A172 (cell line): ENCODE measurements at places on chromosomes 2 and 18.

- no peak for DNase-seq
These were observed 50.0 kb downstream of the DPYSL5 start for GRCh38 chr2:26897807-26898479.

- no peak for DNase-seq
These were observed 151.3 kb downstream of the NEDD4L start for GRCh38 chr18:58195278-58195765.

GRCh38 chr2:38935568-38936172 lies 46.0 kb downstream of the ARHGEF33 start:
- DNase-seq = peak; percentile 21

DNA sequence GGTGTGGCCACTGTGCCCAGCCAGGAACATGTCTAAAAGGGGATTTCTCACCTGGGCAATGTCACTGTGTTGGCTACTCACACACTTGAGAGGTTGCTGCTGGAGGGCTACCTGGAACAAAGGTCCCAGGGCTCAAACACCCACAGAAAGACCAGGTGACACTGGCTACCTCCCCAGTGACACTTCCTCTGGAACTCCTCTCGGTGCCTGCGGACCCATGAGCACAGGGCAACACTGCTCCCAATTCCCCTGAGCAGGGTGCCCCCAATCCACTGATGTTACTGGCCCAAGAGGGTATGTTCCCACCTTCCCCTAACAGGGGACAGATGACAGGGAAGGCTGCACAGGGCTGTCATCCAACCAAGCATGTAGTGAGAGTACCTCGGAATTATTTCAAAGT lies 5.8 kb downstream of the NPPC start:
- no peak for DNase-seq

GRCh38 chr18:45280481-45281276 lies 334.6 kb upstream of the SLC14A2 start:
- no peak for DNase-seq

DNA sequence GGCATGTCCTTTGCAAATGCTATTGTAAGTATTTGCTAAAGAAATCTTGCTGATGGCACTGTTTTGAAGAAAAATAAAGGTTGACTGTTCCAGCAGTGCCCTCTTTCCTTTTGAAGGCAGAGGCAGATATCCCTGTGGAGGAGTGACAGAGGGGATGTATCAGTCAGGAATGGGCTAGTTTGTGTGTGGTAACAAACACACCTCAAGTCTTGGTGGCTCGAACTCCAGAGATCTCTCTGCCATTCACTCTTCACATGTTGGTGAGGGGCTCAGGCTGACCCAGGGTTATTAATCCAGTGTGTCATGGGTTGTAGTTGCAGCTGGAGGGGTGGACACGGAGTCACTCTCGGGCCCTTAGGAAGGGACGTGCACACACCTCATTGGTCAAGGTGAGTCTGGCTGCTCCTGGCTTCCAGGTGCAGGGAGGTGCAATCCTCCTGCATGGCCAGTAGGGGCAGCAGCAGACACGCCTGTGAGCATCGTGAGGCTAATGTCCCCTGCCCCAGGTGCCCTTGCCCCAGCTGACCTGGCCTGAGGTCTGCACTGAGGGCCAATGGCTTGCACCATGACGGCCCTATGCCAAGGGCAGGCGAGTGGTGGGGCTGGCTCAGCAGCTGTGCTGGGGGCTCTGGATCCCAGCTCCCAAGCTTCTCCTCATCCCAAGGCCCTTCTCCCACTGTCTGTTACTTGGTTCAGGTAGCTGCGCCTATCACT lies 146.5 kb downstream of the ASB1 start:
- no peak for DNase-seq

- DNase-seq = peak; percentile 58
These were observed 27.5 kb downstream of the SIX2 start for GRCh38 chr2:44981714-44982108.

DNA sequence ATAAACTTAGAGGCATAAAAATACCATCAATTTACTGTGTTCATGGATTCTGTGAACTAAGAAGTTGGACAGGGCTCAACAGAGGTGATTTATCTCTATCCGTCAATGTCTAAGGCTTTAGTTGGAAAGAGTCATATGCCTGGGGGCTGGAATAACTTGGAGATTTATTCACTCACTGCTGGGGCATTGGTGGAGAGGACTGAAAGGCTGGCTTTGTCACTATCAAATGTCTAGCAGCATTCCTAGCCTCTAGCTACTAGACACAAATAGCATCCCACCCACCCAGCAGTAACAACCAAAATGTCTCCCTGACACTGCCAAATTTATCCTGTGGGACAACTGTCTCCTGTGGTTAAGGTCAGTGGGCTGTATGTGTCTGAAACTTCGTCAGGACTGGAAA lies 71.0 kb downstream of the EVA1A start:
- DNase-seq = no peak

GRCh38 chr2:233265899-233266431 lies 14.5 kb downstream of the ATG16L1 start:
- no peak for DNase-seq

DNA sequence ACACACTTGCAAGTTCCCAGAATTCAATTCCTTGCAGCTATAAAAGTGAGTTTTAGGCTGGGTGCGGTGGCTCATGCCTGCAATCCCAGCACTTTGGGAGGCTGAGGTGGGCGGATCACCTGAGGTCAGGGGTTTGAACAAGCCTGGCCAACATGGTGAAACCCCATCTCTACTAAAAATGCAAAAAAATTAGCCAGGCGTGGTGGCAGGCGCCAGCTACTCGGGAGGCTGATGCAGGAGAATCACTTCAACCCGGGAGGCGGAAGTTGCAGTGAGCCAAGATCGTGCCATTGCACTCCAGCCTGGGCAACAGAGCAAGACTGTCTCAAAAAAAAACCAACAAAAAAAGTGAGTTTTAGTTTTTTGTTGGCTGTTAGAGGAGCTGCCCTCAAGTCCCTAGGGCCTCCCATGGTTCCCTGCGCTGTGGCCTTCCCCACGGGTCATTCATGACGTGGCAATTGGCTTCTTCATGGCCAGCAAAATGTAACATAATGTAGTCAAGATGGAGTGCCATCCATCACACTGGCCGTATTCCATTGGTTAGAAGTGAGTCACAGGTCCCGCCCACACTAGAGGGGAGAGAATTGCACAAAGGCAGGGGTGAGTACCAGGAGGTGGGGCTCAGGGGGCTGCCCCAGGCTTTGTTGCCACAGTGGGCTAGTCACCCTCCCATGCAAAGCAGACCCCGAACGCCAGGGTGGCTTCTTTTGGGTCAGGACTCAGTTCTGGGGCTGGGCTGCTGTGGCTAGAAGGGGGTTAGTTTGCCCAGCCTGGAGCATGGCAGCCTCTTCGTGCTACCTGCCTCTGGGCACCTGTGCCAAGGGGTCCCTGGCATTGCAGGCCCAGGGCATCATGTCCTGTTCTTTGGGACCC lies 37.7 kb upstream of the INHBB start:
- no peak for DNase-seq
